ENCODE measurements at places on chromosomes 12 and 14.
A peak's percentile ranks its signal among the peaks of the same experiment; 100 is the strongest.

DNA sequence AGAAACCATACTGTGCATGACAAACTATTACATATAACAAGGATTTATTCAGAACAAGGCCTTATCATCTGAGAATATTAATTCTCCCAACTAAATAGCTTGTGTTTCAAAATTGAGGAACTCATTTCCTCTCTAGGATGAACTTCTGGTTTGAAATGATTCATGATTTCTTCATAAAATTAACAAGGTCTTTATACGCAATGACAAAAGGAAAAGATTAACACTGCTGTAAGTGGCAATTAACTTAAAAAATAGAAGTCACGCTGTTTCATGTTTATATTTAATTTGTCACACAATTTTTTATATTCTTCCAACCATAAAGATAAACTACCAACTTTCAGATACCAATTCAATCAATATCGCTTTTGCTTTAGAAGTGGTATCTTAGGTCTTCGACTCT, 80.8 kb downstream of the GRIP1 start:
- no peak for DNase-seq

GRCh38 chr14:50734950-50735695, 67.0 kb upstream of the SAV1 start:
- DNase-seq: peak; percentile 21

GRCh38 chr14:78927261-78927660, 757.1 kb downstream of the NRXN3 start:
- DNase-seq: no peak

DNA sequence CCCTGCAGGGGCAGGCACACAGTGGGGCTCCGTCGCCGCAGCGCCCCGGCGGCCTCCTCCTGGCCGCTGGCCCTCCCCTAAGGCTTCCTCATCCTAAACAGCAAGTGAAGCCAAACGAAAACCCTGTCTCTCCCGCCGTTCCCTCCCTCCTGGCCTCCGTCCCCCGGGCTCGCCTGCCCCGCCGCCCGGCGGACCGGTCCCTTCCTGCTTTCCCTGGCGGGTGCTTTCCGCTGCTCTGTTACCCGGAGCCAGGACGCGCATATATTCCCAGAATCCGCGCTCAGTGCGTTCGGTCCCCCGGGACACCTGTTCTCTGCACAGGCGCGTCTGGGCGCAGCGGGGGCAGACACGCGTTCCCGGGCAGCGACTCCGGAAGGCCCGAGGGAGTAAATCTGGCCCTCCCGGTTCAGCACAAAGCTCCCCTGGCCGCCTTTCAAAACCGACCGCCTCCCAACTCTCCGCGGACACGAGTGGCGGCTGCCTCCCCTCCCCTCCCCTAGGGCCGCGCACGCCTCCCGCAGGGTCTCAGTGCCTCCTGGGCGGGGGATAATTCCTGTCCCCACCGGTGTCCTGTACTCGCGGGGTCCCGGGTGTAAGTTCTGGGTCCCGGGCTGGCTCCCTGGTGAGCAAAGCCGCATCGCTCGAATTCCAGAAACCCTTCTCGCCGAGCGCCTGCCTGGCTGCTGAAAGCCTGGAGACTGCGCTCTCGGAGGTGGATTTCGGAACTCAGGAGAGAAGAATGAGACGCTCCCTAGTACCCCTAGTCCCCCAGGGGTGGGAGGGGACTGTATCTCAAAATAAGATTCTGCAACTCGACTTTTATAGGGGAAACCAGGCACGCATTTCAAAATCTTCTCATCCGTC, 21.4 kb upstream of the CEP170B start:
- peak; percentile 65 for DNase-seq

DNA sequence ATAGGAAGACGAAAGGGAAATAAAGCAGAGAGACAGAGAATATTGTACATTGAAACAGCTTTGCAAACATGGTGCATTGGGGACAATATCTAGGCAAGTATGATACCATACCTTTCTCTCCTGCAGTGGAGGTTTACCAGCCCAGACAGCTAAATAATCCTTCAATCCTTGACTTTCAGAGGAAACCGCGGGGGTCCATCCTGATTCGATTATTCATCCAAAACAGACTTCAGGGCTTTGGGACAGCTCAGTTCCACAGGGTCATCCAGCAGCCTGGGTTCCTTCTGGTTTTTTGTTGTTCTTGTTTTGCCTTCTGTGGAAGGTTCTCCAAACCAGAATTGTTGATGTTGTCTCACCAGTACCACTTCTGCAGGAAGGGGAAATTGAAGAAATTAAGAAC, 81.5 kb downstream of the LGR5 start:
- no peak for DNase-seq

Measured in stomach (tissue), 19 donors.